ENCODE measurements at places on chromosomes 2 and 18.

DNA sequence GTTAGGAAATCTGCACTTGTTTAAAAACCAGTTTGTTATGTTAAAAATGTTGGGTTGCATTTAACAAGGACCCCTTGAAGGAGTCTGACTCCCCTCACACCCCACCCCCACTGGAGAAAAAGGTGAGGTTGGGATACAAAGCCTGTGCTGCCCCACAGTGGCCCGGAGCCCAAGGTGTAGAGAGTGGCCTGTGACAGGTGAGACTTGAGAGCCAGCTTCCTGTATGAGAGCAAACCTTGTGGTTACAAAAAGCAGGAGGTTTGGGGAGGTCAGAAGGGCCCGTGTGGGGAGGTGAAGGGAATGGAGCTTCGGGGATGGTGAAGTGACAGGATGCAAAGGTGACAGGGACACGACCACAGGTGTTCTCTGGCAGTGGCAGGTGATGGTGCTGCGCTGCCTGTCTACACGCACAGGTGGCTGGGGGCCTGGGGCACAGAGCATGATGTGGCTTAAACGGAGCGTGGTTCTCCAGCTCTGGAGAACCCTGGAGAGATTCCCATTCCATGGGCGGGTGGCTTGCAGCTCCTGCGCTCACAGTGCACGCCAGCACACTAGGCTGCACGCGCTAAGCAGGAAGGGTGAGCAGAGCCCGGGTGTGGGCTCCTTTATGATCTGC is 29.0 kb downstream of the IMPA2 start:
- no peak for DNase-seq

DNA sequence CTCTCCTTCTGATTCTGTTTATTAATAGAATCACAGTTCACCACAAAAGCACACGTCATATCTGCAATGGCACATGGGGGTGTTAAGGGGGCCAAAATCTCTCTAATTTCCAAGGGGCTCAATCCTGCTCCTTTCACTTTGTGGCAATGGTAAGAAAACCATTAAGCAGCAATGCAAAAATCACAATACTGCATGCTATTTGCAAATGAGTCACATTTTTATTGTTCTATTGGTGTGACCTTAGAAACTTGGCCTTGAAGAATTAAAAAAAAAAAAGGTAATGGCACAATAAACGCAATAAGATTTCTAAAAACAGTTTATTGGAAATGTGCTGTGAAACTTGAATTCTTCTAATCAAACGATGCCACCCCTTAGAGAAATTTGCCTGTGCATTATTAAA is 251.5 kb downstream of the ZNF521 start:
- DNase-seq = no peak

DNA sequence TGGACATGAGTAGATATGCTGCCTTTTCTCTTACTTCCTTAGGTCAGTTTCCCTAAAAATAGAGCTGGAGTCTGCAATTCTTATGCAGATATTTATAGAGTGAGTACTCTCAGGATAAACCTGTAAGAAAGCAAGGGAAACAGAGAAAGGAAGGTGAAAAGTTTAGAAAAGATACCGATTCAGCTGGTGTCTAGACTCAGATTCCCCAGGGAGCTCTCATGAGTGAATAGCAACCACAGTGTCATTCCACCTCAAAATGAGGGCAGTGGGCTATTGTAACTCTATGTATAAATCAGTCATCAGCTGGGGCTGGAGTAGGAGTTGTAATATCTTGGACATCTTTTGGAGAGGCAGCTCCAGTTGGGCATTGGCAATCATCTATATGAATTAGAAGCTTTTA is 1485.1 kb upstream of the TMEFF2 start:
- no peak for DNase-seq

- DNase-seq = no peak
These were observed 143.5 kb downstream of the TGIF1 start for GRCh38 chr18:3593381-3593903.

- no peak for DNase-seq
These were observed 160.4 kb downstream of the SMAD7 start for GRCh38 chr18:48790226-48790863.

DNA sequence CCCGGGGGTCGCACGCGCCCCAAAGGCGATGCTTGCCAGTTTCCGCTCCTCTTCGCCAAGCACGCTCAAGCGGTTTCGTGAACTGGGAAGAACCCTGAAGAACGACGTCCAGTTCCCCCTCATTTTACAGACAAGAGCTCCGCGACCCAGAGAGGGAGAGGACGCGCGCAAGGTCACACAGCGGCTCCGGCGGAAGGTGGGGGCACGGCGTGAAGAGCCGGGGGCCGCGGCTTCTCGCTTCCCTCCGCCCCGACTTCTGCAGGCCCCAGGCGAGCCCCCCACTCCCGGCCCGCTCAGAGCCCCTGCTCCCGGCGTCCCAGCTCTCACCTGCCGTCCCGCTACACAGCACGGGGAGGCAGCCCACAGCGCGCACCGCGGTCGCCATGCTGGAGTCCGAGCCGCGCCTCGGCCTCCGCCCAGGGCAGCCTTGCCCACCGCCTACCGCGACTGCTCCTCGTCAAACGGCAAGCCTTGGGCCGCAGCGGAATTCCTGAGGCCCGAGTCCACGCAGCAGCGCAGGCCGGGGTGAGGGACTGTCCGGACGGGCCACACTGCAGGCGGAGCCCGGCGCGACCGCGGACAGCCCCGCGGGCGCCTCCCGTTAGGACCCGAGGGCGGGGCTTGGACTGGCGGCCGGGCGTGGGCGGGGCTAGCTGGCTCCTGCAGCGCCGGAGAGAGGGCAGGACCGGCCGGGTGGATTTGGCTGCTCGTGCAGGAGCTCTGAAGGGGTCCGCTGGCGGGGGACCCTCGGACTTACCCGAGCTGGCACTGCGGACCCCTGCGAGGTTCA is at the start of gene MRPS5:
TSS of gene MRPS5 (minus strand) at position 402 of the 790 bp plus-strand sequence. CDS start at position 385, 17 bp downstream.
- peak; percentile 77 for DNase-seq

- no peak for DNase-seq
These were observed 220.7 kb downstream of the PHLPP1 start for GRCh38 chr18:62935994-62936393.

DNA sequence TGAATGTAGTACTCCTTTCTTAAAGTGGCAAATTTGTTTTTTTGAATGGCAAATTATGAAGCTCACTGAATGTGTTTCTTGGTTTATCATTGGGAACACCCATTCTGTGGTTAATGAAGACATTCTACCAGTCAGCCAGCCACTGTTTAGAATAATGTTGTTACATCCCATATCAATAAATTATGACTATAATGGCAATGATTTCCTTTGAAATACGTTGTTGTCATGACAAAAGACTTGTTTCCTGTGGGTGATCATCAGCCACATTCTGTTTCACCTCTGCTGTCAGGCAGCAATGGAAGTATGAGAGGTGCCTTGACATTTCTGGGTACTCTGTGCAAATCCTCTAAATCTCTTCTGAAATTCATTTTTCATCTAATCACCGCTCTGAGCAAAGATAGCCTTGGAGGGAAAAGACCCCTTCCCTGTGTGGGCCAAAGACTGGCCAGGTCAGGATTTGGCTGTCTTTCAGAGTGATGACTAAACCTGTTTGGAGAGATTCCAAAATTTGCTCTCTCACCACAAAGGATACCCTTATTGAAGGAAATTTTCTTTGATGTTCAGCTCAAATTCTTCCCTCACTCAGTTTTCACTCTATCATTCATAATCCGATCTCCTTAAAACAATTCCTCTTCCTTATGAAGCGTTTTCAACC is 869.2 kb downstream of the BCL11A start:
- no peak for DNase-seq

DNA sequence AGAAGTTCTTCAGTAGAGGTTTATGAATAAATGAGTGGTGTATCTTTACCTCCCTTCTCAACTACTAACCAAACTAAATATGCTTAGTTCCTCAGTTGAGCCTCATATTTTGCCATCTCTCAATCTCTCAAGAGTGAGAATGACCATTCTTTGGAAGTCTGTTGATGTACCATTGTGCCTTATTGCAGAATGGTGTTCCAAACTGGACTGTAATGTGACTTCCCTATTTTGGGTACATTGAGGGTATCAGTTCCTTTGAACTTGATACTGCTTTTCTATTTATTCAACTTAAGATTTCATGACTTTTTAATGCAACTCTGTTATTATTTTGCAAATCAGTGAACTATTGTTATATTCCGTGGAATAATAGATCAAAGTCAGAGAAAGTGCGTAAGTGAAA is 159.4 kb downstream of the PTPRM start:
- no peak for DNase-seq
